ENCODE measurements at places on chromosomes 13 and 19.

GRCh38 chr13:27113436-27113835 lies 58.2 kb downstream of the USP12 start:
- DNase-seq: no peak

DNA sequence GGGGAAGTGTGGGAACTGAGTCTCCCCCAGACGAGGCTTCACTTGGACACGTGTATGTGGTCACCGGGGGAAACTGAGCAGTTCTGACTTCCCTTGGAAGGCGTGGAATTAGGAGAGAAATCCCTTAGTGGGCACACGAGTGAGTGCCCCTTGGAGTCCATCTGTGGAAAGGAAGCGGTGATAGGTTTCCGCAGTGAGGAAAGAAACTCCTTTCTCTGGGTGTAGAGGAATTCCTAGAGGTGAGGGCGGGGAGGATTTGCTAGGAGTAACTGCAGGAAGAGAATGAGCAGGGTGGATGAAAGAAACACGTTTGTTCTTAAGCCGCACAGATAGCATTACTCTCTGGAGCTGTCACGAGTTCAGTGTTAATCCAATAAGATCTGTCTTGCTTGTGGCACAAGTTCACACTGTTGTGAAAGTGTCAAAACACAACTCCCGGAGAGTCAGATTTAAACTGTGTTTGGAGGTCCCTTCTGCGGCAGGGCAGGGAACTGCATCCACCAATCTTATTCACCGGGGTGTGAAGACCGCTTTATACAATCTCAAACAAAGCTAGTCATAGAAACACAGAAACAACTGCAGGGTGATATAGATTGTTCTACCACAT lies 1.2 kb downstream of the KL start:
- DNase-seq: peak; percentile 74

DNA sequence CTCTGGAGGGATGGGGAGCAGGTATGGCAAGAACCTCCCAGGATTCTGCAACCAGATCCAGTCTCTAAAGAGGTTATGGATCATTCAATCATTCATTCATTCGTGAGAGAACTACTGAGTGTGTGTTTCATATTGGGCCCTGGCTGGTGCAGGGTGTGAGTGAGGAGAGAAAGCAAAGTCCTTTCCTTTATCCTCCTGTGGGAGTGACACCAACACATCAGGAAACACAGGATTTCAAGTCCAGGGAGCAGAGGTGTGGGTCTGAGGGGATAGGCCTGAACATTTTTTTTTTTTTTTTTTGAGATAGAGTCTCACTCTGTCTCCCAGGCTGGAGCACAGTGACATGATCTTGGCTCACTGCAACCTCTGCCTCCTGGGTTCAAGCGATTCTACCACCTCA lies 3.3 kb downstream of the CEACAM1 start:
- DNase-seq: no peak

DNA sequence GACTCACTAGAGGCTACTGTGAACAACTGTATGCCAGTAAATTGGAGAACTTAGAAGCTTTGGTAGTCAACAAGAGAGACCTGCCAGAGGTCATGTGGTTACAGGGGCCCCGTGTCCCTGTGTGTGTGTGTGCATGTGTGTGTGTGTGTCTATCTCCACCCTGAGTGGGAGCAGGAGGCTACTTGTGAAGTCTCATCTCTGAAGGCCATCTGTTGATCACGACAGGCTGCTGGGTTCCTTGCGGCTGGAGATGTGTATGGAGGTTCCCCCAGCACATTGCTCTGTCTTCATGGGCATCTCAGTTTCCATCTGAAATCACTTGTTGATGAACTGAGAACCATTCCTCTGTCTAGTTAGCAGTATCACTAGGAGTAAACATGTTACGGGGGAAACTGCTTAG lies 58.2 kb upstream of the TEX29 start:
- DNase-seq: no peak

GRCh38 chr19:38263689-38264485 lies 486 bp upstream of the SPINT2 start:
- peak; percentile 66 for DNase-seq

- no peak for DNase-seq
Measured at GRCh38 chr13:26012995-26013394, 38.8 kb downstream of the SHISA2 start.

DNA sequence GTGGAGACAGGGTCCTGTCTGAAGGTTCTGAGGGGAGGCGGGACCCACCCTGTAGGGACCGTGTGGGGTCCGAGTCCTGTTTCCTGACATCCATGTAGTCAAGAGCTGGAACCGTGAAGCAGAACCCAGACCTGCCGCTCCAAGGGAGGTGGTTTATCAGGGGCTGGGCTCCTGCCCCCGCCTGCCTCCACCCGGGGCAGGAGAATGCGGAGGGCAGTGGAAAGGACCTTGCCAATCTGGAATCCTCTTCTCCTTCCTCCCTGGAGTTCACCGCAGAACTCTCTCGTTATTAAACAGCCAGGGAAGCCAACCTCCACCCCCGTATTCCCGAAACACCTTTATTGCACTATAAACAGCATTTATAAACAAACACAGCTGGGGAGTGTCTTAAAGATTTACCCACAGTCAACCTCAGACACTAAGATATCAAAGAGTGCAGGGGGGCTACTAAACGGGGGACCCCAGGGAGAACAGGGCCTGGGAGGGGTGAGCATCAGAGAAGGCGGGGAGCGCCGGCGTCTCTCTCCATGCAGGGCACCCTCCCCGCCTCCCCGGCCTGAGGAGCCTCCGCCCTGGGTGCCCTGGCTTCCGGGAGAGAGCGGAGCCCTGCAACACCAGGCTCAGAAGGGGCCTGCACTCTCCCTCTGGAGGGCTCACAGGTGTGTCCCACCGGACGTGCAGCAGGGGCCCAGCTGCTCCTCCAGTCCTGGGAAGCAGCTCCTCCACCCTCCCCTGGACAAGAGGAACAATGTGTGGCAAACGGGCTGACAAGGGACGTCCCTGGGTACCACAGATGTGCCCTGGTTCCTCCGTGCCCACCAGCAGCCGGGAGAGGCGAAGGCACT lies 3.6 kb downstream of the C2CD4C start:
- peak; percentile 91 for DNase-seq

DNA sequence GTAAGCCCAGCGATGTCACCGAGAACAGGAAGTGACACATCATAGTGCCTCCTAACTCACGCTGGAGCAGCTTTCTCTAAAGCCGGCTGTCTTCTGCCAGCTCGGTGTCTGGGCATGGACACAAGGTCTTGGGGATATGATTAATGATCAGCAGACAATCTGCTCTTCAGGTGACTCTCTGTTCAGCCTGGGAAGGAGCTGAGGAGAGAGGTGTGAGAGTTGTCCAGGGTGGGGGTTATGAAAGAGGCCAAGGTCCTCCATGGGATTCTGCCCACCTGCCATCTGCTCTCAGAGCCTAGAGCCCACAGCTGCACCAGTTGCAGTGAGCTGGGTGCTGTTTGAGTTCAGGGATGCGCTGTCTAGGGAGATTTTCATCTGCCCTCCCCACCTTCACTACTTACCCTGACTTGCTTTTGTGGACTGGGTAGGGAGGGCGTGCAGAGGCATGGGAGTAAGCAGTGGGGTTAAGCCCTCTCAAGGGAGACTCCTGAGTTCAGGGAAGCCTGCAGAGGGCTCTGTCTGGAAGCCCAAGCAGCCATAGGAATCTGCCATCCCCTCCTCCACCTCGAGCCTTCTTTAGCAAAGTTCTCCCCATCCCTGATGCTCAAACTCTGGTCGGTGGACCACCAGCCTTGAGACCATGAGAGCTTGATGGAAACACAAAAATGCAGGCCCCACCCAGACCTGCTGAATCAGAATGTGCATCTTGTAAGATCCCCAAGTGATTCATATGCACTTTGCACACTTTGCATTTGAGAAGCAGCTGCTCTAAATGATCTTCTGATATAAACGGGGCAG lies 539.7 kb downstream of the RFC3 start:
- peak; percentile 89 for DNase-seq

- DNase-seq: no peak
Measured at GRCh38 chr13:110268576-110269185, 38.3 kb downstream of the COL4A1 start.

DNA sequence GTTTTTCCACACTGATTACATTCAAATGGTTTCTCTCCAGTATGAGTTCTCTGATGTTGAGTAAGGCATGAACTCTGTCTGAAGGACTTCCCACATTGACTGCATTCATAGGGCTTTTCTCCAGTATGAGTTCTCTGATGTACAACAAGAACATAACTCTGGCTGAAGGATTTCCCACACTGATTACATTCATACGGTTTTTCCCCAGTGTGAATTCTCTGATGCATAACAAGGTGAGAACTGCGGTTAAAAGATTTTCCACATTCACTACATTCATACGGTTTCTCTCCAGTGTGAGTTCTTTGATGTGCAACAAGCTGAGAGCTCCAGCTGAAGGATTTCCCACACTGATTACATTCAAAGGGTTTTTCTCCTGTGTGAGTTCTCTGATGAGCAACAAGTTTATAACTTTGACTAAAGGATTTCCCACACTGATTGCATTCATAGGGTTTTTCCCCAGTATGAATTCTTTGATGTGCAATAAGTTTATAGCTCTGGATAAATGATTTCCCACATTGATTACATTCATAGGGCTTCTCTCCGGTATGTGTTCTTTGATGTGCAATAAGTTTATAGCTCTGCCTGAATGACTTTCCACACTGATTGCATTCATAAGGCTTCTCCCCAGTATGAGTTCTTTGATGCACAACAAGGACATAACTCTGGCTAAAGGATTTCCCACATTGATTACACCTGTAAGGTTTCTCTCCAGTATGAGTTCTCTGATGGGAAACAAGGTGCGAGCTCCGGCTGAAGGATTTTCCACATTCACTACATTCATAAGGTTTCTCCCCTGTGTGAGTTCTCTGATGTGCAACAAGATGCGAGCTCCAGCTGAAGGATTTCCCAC lies 23.5 kb downstream of the ZNF180 start:
- DNase-seq: no peak

- DNase-seq: no peak
Measured at GRCh38 chr13:38902551-38902950, 88.1 kb downstream of the STOML3 start.

DNA sequence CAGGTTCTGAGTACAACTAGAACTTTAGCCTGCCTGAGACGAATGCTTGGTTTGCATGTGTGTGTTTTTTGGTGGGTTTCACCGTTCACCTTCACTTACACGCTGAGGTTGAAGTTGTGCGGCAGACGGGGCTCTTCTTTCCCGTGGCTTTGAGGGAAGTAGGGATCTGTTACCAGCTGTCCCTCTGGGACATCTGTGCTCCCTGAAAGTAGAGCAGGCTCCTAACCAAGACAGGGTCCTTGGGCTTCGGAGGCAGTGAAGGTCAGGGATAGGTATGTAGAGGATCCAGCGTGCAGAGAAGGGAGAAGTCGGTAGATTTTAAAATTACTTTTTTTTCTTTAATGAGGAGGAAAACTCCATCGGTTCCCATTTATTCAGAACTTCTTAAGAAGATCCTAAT lies 48.7 kb downstream of the ZNF536 start:
- DNase-seq: no peak

- DNase-seq: no peak
Measured at GRCh38 chr13:59086147-59086546, 1077.6 kb downstream of the DIAPH3 start.

GRCh38 chr13:46893798-46894560 lies 2.9 kb downstream of the HTR2A start:
- DNase-seq: peak; percentile 91

DNA sequence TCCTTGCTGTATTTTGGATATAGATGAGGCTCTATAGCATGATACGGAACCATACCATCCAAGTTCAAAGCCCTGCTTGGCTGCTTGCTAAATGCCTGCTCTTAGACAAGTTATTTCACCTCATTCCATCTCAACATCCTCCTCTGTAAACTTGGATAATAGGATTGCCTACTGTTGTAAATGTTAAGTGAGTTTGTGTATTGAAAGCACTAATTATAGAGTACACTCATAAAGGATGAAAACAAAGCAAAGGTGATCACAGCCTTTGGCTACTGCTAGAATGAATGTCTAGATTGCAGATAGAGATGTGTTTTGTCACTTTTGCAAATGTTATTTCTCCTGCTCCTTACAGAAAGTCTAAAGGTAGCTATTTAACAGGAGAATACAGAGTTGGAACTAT lies 34.3 kb upstream of the STARD13 start:
- DNase-seq: no peak

DNA sequence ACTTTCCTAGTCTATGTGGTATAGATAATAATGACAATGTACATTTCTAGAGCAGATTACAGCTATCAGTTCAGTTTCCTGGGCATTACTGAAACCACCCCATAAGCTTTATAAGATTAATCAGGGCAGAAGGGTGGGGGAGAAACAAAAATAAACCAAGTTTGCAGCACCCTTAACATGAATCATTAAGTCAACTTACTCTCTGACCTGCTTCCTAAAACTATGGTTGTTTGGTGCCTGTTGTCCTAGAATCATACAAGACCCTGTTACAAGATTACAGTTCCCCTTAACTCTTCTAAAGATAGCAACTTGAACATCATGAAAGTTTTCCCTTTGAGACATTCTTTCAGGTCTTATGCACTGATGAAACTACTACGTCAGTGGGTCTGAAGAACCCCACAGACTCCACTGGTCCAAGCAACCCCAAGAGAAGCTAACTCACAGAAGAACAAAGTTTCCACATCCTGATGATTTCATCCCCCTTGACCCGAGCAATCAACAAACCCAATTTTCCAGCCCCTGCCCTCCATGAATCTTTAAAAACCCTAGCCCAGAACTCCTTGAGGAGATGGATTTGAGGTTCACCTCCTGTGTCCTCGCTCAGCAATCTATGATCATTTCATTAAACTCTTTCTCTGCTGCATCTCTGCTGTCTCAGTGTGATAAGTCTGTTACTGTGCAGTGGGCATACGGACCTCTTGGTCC lies 336.5 kb downstream of the FOXO1 start:
- DNase-seq: no peak

DNA sequence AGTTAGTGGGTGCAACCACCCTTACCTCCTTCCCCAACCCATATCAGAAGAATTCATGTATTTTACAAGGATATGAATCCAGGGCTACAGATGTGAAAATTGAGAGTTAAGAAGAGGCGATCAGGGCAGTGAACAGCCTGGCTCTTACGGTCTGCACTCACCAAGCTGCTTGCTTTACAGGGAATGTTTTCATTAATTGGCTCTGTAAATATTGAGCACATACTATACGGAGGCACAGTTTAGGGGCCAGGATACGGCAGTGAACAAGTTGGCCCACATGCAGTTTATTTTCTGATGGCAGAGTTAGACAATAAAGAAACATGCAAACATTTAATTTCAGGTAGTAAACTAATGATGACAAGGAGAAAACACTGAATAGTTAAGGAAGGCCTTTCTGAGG lies 6.4 kb downstream of the POLR1D start:
- no peak for DNase-seq
